Myocyte (in vitro differentiated cells): ENCODE measurements at places on chromosomes 7 and 10. TPM values are rescaled to one million over a fixed set of nuclear protein-coding genes. Genes with fewer than 3 reads are reported as not detected.

The CCL26 gene
- not detected in 2 replicates for total RNA-seq

The GATA3 gene
- total RNA-seq = 0.11 TPM in 1 of 2 replicates, not detected in the other

The OPN1SW gene
- total RNA-seq = 2.8 and 3.4 TPM in 2 replicates

The TRIM74 gene
- not detected in 2 replicates for total RNA-seq

The OR6B1 gene
- 0.03 TPM in 1 of 2 replicates, not detected in the other for total RNA-seq

The CYP3A4 gene
- 0.11 TPM in 1 of 2 replicates, not detected in the other for total RNA-seq

The SLC29A3 gene
- 0.94 and 1.3 TPM in 2 replicates for total RNA-seq

The NOBOX gene
- not detected in 2 replicates for total RNA-seq

The HILPDA gene
- 7.3 and 10.0 TPM in 2 replicates for total RNA-seq

The INSYN2A gene
- 2.3 and 4.0 TPM in 2 replicates for total RNA-seq

The IKZF1 gene
- total RNA-seq = not detected in 2 replicates

The NKX1-2 gene
- not detected in 2 replicates for total RNA-seq

The TUBAL3 gene
- not detected in 2 replicates for total RNA-seq

The PODXL gene
- total RNA-seq = 13.8 and 29.2 TPM in 2 replicates

The MALSU1 gene
- total RNA-seq = 71.8 and 94.6 TPM in 2 replicates

The SAMD9L gene
- total RNA-seq = 25.0 and 27.7 TPM in 2 replicates

The ITIH5 gene
- not detected in 2 replicates for total RNA-seq

The MKI67 gene
- total RNA-seq = 0.29 and 3.2 TPM in 2 replicates

The ANKRD61 gene
- 0.35 TPM in 1 of 2 replicates, not detected in the other for total RNA-seq

The ANXA8 gene
- not detected in 2 replicates for total RNA-seq

The ATG9B gene
- 0.11 and 0.21 TPM in 2 replicates for total RNA-seq

The HOXA5 gene
- 5.7 and 8.8 TPM in 2 replicates for total RNA-seq
